ENCODE measurements at places on chromosomes 6 and 20. TPM values are rescaled to one million over a fixed set of nuclear protein-coding genes. Genes with fewer than 3 reads are reported as not detected.

DNA sequence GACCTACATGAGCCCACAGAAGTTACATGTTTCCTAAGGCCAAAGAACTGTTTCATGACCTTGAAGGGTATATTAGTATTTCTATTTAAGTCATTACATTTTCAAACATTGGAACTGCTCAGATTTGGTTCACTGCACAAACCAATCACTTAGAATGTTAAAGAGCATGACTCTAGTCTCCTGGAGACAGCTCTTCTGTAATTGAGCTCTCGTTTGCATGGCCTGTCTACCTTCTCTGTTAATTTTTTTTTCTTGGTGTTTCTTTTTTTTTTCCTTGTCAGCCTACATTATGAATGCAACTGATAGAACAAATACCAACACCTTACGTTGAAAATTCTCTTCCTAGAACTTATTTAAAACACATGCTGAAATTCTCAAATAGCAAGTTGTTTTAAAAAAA, 860.2 kb upstream of the MAP3K7 start:
- no peak for DNase-seq

GRCh38 chr20:50838707-50839385, 44.0 kb downstream of the BCAS4 start:
- DNase-seq = no peak

- no peak for DNase-seq
These were observed 555.8 kb downstream of the PKHD1 start for GRCh38 chr6:51531623-51532022.

- no peak for DNase-seq
These were observed 25.0 kb downstream of the TTK start for GRCh38 chr6:80029470-80029869.

Gene RHAG
- total RNA-seq = not detected

Gene DEFB114
- not detected for total RNA-seq

Gene KCNK5
- 6.1 TPM for total RNA-seq

Data from sigmoid colon (tissue), 7 donors.